ENCODE measurements at places on chromosomes 11 and 22. TPM values are rescaled to one million over a fixed set of nuclear protein-coding genes. Genes with fewer than 3 reads are reported as not detected.

The CLTCL1 gene
- total RNA-seq = 0.45 TPM

The RELA gene
- total RNA-seq = 72.5 TPM

The CRYBB3 gene
- total RNA-seq = not detected

The FOSL1 gene
- total RNA-seq = 10.2 TPM

The APOA4 gene
- not detected for total RNA-seq

The RAB6A gene
- 77.6 TPM for total RNA-seq

The OR52B2 gene
- total RNA-seq = not detected

The HEPHL1 gene
- not detected for total RNA-seq

The ISX gene
- total RNA-seq = not detected

The CHCHD10 gene
- total RNA-seq = 197 TPM

The MMP12 gene
- not detected for total RNA-seq

DNA sequence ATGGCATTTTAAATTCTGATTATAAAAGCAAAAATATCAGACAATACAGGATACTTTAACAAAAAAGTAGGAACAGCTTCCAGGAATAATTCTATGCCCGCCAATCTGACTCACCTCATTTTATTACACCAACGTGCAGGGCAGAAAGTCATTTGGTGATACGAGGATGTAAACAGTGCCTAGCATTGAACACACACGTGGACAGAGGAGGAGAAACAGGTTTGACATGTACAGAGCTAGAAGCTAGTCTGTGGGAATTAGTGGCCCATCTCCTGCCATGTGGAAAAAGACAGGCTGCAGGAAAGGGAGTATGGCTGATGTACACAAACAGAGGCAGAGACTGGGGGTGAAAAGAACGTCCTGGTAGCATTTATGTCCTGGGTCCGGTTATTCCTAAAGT, 9.0 kb upstream of the SPINDOC start:
- DNase-seq = no peak

DNA sequence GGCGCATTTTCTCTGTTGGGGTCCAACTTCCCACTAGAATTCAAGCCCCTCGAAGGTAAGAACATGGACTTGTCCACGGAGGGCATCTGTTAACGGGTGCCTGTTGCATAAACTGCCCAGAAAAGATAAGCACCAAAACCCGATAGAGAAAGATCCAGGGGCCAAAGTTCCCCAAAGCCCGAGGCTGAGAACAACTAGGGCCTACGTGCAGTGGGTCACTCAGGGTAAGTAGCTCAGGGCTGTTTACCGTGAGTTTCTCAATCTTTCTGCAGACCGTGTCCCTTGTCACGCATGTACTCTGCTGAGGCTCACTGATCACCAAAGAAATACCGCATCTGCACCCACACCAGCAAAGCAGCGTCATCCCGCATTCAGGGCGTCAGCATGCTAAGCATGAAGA, 24.4 kb downstream of the PGA5 start:
- DNase-seq = no peak

- no peak for DNase-seq
These were observed 23.9 kb upstream of the TAB1 start for GRCh38 chr22:39375646-39376045.

- DNase-seq = peak; percentile 33
These were observed 89.5 kb downstream of the KCNQ1 start for GRCh38 chr11:2534134-2534956.

- no peak for DNase-seq
These were observed 335 bp upstream of the SEZ6L start for GRCh38 chr22:26168939-26169314.

DNA sequence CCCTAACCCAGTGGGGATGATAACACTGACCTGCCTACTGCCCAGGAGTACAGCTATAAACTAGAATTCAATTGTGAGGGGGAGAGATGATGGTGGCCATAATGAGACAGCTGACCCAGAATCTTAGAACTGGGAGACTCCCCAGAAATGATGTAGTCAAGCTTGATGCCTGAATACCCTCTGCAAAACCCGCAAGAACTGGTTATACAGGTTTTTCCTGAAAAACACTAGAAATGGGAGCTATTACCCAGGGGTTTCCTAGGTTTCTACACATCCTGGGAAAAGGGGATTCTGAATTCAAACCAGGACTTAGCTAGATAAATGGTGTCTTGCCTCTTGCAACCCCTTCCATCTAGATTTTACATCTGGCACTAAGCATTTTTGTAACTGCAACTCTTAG, 113.8 kb upstream of the NARS2 start:
- DNase-seq = no peak

DNA sequence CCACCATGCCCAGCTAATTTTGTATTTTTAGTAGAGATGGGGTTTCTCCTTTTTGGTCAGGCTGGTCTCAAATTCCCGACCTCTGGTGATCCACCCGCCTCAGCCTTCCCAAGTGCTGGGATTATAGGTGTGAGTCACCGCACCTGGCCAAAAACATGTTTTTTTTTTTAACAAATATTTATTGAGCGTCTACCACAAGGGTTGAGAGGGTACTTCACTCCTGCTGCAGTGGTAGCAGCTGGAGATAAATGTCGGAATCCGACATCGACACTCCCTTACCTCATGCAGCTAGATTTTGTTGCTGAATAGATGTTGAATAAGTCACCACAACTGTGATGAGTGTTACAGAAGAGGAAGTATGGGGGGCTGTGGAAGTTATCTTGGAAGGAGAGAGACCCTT, 971 bp downstream of the DNAJB13 start:
- DNase-seq = no peak

GRCh38 chr11:108966206-108966605, 301.3 kb downstream of the DDX10 start:
- no peak for DNase-seq

GRCh38 chr22:48106715-48107259, 1344.3 kb downstream of the TBC1D22A start:
- no peak for DNase-seq

DNA sequence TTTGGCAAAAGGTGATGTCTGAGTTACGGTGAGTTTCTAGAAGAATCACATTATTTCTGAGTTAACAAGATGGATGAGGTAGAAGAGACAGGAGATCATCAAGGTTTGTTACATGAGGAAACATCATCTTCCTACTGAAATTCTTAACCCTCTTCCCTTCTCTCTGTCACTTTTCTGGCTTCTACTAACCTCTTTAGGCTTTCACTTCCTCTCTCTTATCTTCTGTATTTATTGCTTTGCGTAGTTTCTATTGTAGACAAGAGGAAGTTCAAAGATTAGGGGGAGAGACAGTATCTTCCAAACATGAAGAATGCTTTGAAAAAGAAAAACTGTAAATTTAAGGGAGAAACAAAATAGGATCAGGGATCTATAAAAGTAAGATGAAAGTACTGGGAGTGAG, 75.4 kb downstream of the TRPC6 start:
- no peak for DNase-seq

DNA sequence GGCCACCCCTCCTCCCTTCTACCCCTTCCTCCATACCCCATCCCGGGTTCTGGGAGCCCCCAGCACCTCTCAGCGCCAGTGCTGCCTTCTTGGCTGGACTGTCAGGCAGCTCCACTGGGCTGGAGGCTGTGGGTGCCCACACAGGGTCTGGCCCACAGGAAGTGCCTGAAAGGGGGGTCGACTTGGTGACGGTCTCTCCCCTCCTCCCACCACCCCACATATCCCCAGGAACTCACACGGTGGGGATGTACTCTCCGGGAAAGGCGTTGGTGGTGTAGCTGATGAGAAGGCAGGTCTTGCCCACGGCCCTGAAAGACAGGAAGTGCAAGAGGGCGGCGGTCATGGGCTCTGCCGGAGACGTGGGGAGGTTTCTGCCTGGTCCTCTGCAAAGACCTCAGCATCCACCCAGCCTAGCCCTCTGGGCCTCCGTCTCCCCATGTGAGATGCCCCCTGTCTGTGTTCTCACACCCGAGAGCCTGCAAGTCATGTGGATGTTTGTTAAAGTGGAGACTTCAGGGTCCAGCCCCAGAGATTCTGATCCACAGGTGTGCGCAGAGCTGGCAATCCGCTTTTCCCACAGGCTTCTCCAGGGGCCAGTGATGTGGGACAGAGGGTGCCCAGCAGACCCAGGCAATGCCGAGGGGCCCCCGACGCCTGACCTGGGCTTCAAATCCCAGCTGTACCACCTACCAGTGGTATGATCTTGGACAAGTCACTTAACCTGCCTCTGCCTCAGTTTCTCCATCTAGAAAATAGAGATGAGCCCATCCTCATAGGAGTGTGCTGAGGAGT, 2.5 kb downstream of the RAC2 start:
- DNase-seq = peak; percentile 83

- peak; percentile 65 for DNase-seq
These were observed 206.3 kb downstream of the DDX10 start for GRCh38 chr11:108871152-108871551.

DNA sequence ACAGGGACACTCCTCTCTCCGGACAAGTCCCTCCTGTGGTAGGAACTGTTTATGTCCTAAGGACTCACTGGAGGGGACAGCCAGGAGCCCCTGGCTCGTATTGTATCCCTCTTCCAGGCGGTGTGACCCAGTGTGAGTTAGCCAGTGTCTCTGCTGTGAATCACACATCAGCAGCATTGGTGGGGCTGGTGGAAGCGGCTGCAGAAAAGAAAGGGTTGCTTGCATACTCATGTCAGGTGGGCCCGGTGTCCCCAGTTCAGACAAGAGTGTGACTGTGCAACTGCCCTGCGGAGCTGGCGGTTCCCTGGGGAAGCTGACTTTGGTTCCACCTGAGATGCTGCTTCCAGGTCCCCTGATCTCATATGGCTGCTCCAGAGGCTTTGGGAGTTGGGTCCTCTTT, 99.4 kb downstream of the ZBTB16 start:
- no peak for DNase-seq

DNA sequence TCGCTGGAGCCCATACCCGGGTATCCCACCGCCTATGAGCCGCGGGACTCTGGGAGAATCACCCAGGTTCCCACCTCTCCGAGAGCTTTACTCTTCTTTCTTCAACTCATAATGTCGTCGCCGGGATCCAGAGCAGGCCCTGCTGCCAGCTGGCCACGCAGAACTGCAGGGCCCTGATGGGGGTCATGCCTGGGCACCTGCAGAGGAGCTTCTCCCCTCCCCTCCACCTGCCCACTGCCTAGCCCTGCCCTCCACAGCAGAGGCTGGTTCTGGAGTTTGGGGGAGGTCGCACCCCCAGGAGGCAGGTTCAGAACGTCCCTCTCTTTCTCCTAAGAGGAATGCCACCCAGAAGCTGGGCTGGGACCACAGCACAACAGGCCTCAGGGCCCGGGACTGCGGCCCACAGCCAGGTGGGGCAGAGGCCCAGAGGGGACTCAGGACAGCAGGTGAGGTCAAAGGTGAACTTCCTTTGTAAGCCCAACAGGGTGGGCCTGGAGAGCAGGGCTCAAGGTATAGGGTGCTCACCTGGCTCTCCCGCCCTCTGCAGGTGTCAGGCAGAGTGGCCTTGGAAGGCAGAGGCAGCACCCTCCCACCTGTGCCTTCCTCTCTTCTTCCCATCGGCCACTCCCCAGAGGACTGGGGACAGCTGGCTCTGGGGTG, 1.9 kb downstream of the SLC25A45 start:
- no peak for DNase-seq

GRCh38 chr22:45033136-45033535, 23.3 kb upstream of the PHF21B start:
- DNase-seq = no peak

DNA sequence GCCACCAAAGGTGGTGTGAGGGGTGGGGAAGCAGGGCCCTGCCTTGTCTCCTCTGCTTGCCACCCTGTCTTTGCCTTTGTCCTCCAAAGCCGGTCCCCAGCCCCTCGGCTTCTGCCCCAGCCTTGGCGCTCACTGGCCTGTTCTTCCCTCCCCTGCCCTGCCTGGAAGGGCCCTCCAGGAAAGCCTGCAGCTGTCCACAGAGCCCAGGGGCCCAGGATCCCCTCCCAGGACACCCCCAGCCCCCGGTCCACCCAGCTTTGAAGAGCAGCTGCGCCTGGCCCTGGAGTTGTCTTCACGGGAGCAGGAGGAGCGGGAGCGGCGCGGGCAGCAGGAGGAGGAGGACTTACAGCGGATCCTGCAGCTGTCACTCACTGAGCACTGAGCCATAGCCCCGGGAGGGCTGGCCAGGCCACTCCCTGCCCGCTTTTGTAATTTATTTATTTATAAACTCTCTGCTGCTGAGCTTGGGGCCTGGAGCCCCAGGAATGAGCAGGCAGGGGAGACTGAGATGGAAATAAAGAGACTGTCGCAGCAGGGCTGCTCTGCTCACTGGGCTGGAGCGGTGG, 1.3 kb upstream of the SSH3 start:
- DNase-seq = no peak

- DNase-seq = no peak
These were observed 572.7 kb downstream of the SOX6 start for GRCh38 chr11:15783619-15784018.

- no peak for DNase-seq
These were observed 71.9 kb downstream of the TRAF6 start for GRCh38 chr11:36438126-36438525.

DNA sequence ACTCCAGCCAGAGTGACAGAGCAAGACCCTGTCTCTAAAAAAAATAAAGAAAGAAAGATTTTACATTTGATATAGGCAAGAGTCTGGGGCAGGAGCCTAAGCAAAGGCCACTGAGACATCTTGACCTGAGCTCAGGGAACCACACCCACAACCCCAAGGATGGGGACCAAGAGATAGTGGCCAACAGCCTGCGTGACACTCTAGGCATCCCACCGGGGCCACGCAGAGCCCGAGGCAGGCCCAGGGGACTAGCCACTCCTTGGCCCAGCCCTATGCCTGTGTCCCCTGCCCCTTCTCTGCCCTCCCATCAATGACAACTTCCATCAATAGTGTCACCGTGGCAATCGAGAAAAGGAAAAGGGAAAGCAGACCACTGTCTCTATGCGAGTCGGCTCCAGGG, 41.1 kb downstream of the MN1 start:
- no peak for DNase-seq

GRCh38 chr22:43136255-43136654, 6.9 kb downstream of the MCAT start:
- peak; percentile 61 for DNase-seq

- DNase-seq = no peak
These were observed 53.5 kb downstream of the KCNJ4 start for GRCh38 chr22:38401336-38402084.

- no peak for DNase-seq
These were observed 5.7 kb downstream of the PPARA start for GRCh38 chr22:46156031-46156430.

GRCh38 chr11:61544466-61544865, 35.9 kb downstream of the LRRC10B start:
- no peak for DNase-seq

All from activated CD8-positive, alpha-beta T cell treated with anti-CD3 and anti-CD28 coated beads for 36 hours (primary cell).